Activated CD8-positive, alpha-beta memory T cell treated with anti-CD3 and anti-CD28 coated beads for 36 hours (primary cell): ENCODE measurements at places on chromosomes 4 and X. TPM values are rescaled to one million over a fixed set of nuclear protein-coding genes. Genes with fewer than 3 reads are reported as not detected.

AREG gene
- total RNA-seq, result not detected

TBX22 gene
- total RNA-seq, result not detected

VAMP7 gene
- 29.4 TPM for total RNA-seq

TLR1 gene
- total RNA-seq, result 0.42 TPM

MAGIX gene
- 0.99 TPM for total RNA-seq

GABRB1 gene
- not detected for total RNA-seq

PPEF2 gene
- total RNA-seq, result not detected

PNCK gene
- total RNA-seq, result not detected
